ENCODE measurements at places on chromosomes 16 and 17.

GRCh38 chr16:51440131-51440889 is 289.2 kb upstream of the SALL1 start:
- DNase-seq: no peak

DNA sequence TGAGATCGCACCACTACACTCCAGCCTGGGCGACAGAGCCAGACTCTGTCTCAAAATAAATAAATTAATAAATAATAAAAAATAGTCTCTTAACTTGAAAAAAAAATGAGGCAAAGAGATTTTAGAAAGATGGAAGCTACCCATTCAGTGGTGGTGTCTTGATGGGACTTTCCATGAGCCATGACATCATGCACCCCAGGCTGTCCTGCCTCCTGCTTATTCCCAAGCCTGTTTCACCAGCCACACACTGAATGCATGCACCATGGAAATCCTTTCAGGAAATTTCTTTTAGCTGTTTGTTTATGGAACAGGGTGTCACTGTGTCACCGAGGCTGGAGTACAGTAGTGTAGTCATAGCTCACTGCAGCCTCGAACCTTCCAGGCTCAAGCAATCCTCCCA is 8.9 kb upstream of the DLX3 start:
- no peak for DNase-seq

DNA sequence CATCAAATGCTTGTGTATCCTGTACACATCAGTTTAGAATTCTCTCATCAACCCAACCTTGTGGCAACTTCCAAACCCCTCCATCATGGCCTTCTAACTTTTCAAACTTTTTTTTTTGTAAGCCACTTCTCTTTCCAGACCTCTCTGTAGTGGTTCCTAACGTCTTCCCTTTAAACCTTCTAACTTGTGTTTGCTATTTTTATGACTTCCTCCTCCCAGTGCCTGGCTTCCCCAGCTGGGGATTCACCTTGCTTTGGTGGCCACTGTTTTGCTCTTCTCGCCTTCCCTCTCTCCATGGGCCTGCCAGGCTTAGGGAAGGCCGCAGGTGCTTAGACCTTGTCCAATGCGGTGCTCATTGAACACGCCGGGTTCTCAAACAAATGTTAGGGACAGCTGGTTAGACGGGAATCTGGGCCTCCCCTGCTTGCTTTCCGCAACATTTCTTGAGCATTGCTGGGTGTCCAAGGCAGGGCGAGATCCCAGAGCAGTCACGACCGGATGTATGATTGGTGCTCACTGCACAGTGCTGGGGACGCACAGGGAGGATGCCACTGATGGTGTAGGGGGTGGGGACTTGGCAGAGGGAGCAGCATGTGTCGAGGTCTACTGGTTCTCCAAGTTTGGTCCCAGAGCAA is 1.1 kb upstream of the XYLT2 start:
- DNase-seq: no peak

- peak; percentile 87 for DNase-seq
These were observed at the start of gene TNFSF12 for GRCh38 chr17:7548585-7549400. TNFSF12 (plus strand) TSS chr17:7549058; CDS start chr17:7549154, 96 bp downstream.

DNA sequence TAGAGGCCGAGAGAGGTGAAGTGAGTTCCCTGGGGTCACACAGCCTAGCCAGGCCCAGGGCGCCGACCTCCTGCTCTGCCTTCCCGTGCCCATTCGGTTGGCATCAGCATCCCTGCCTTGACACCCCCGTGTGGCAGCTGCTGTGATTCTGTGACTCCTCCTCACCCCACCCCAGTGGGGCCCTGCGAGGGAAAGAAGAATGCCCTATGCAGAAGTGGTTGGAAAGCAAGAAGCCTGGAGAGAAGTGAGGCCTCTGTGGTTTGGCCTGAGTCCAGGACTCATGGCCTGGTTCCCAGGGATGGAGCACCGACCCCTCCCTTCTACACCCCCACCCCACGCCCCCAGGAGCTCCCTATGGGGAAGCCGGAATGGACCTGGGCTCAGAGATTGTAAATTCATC is 296.2 kb downstream of the SEC14L1 start:
- peak; percentile 67 for DNase-seq

GRCh38 chr17:5516060-5516792 is 29.9 kb downstream of the MIS12 start:
- no peak for DNase-seq

- DNase-seq: no peak
These were observed 360.9 kb upstream of the TNRC6C start for GRCh38 chr17:77597418-77598240.

GRCh38 chr16:84795329-84796053 is 24.3 kb upstream of the CRISPLD2 start:
- DNase-seq: peak; percentile 81

DNA sequence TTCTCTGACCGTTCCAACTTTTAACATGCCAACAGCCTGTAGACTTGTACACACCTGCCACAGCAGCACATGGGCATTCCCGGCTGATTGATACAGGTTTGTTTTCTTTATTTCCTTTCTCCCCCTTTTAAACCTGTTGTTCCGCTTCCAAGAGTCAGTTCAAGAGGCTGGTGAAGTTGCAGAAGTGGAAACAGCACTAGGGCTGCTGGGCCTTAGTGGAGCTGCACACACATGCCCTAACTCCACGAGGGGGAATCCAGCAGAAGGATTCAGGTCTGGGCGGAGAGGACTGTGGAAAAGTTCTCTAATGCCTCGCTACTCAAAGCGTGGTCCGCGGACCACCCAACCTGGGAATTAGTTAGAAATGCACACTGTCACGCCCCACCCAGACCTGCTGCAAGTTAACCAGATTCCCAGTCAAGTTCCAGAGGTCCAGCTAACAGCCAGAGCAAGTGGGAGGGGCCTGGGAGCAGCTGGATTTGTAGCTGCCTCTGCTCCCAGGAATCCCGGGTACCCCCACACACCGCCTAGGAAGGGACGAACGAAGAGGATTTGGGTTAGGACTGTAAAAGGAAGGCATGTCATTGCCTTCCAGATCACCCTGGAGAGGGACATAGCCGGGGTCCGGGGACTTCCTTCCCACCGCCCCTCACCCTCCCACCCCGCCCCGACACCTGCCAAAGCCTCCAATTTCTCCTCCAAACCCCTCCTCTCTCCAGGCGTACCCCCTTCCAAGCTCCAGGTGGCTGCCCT is 542 bp downstream of the SLC39A11 start:
- peak; percentile 18 for DNase-seq

GRCh38 chr17:83051396-83052240 is 27.8 kb upstream of the METRNL start:
- DNase-seq: peak; percentile 99

DNA sequence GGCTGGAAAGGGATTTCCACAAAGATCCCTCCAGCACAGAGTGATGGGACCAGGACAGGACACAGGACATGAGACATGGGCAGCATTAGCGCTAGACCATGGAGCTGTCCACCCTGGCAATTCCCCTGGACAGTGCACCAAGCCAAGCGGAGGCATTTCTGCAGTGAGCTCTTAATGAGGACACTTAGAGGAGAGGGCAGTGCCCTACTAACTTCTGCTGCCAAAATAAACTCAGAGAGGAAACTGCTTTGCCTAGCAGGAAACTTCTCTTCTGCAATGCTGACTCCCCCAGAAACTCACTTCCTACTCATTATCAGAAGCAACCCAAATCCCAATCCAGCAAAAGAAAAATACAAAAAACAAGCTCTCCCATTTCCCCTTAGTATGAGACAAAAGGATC is 119.2 kb downstream of the HS3ST2 start:
- DNase-seq: peak; percentile 30

DNA sequence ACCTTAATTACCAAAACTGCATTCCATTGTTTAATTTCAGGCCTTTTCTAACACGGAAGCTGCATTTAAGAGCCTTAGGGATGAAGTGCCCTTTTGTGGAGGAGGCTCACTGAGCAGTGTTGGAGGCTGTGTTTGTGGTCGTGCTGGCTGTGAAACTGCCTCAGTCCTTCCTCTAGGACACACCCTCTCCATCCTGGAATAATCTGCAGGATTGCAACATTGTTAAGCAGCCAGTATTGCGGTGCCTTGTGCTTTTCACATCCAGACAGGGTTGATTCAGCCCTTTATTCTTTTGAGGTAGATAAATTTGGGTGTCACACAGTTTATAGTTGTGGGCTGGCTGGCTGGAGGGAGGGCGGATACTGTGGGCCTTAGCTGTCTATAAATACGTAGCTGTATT is 141.6 kb downstream of the CDRT15L2 start:
- no peak for DNase-seq

DNA sequence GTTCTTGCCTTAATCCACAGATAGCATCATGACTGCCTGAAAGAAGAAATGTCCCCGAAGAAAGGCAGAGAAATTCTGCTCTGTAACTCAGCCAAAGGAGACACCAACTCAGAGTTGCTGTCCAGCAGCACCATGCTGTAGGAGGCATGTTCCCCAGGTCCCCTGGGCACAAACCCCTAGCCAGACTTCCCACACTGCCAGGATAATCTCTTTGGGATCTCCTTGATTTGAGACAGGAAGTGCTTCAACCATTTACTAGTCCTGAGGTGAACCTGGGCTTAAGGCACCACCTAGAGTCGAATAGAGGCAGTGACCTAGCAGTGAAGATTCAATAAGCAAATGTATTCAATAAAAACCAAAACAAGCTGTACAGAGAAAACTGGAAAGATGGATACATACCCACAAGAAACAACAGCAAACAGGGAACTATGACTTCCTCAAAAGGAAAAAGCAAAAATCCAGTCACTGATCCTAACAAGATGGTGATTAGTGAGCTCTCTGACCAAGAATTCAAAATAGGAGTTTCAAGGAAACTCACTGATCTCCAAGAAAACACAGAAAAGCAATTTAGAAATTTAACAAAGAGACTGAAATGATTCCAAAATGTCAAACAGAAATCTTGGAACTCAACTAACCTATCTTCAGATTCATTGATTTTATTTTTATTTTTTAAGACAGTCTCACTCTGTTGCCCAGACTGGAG is 5.7 kb downstream of the OR4D2 start:
- no peak for DNase-seq

GRCh38 chr17:40153603-40154236 is 13.4 kb downstream of the CASC3 start:
- DNase-seq: no peak

GRCh38 chr17:40369923-40370322 is 5.4 kb upstream of the GJD3 start:
- DNase-seq: no peak

- DNase-seq: no peak
These were observed 222.9 kb upstream of the IRX3 start for GRCh38 chr16:54509456-54509855.

GRCh38 chr16:73214825-73215677 is 167.1 kb upstream of the ZFHX3 start:
- DNase-seq: no peak

GRCh38 chr16:53664724-53665345 is 38.8 kb downstream of the RPGRIP1L start:
- no peak for DNase-seq

DNA sequence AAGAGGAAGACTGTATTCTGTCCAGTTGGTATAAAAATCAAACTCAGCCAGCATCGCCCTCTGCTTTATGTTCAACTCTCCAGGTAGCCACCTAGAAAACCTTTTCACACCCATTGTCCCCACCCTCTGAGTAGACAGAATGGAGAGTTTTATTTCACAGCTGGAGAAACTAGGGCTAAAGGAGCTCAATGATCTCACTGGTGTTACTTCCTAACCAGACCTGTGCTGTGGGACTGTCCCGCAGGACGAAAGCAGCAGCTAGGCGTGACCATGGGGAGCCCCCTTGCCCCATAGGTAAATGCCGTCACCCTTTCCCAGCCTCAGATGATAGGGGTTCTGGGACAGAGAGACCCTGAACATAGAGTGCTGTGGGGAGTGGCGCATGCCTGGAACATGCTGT is 67.7 kb downstream of the CYLD start:
- no peak for DNase-seq
